ENCODE measurements at places on chromosomes 11 and 22.

- DNase-seq = no peak
Observed at GRCh38 chr11:114060392-114061047, 1.0 kb downstream of the ZBTB16 start.

GRCh38 chr11:66119348-66120133 is 49.5 kb downstream of the PACS1 start:
- no peak for DNase-seq

DNA sequence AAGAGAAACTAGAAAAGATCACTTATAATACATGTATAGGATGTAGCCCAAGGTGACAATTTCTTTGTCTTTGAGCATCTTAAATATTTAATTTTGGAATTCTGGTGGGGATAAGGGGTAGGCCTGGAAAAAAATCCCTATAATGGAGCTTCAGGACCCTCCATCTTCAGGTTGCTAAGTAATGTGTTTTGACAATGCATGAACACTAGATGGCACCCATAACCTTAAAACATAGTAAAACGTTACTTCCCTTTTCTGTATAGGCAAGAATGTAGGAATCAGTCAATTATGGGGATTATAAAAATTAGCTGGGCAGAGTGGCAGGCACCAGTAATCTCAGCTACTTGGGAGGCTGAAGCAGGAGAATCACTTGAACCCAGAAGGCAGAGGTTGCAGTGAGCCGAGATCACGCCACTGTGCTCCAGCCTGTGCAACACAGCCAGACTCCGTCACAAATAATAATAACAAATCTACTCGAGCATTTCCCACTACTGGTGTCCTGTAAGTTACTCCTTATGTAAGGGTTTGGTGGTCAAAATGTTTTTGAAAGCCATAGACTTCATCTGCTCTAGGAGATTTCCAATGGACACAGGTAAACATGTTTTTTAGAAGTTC is 541.9 kb upstream of the CCDC90B start:
- no peak for DNase-seq

GRCh38 chr11:120235024-120235628 is 4.8 kb upstream of the POU2F3 start:
- no peak for DNase-seq

GRCh38 chr22:29394931-29395581 is 6.7 kb upstream of the AP1B1 start:
- peak; percentile 64 for DNase-seq

- DNase-seq = no peak
Observed at GRCh38 chr11:70201882-70202861, 924 bp upstream of the FADD start.

- DNase-seq = no peak
Observed at GRCh38 chr11:103413266-103413888, 304.2 kb downstream of the DYNC2H1 start.

DNA sequence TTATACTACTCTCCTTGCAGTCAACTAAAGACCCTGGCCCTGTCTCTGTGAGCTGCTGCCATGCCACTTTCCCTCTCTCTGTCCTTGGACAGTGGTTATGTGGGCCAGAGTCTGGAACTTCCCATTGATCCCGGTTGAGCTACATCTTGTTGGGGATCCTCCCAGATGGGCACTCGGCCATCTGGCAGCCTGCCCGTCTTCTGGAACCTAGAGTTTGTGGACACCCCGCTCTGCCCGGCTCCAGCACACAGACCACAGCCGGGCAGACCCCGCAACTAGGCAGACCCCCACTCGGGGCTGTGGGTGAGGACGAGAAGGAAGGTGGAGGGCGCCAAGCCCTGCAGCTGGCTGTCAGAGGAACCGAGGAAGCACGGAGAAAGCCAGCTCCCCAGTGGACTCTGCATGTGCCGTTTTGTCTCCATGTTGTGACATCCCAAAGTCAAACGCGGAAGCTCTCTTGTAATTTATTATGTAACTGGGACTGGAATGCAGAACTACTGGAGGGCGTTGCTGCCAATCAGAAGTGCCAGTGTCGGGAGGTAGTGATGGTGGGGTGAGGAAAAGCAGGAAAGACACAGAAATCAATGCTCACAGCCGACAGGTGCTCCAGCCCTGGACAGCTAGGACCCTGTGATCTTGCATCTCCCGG is 207.7 kb downstream of the CEP164 start:
- no peak for DNase-seq

- DNase-seq = no peak
Observed at GRCh38 chr11:117172724-117173421, 5.7 kb upstream of the SIDT2 start.

- DNase-seq = no peak
Observed at GRCh38 chr11:60343094-60343704, 16.1 kb downstream of the MS4A6E start.

DNA sequence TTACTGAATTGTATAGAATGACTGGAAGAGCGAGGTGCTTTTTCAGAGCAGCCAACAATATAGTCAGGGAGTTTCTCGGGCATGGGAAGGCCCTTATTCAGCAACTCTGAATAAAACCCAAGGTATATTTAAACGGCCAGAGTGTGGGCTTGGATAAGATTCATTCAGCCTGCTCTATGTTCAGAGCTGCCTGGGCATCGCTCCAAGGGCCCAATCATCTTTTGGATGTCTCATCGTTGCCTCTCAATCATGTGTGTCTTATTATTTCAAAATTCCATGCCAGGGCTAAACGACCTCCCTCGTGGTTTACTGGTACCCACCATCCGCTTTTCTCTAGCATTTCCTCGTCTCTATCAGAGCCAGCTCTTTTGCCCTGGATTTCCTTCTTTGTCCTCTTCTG is 19.5 kb upstream of the NTM start:
- no peak for DNase-seq

DNA sequence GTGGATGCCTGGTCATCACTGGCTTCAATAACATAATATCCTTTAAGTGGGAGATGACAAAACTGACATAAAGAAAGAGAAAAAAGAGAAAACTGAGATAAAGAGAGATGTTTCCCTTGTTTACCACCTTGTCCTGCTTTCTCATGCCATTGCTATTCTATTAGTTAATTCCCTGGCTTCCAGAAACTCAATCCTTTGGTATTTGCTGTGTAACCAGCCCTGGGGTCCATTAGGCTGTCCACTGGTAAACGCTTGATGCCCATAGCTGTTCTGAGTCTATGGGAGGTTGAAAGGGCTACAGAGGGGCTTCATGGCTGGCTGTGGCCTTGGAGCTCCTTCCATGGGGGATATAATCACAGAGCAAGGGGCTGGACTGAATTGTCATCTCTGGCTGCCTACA is 243.4 kb upstream of the PLET1 start:
- no peak for DNase-seq

GRCh38 chr11:17991783-17992433 is 20.9 kb downstream of the SERGEF start:
- no peak for DNase-seq

DNA sequence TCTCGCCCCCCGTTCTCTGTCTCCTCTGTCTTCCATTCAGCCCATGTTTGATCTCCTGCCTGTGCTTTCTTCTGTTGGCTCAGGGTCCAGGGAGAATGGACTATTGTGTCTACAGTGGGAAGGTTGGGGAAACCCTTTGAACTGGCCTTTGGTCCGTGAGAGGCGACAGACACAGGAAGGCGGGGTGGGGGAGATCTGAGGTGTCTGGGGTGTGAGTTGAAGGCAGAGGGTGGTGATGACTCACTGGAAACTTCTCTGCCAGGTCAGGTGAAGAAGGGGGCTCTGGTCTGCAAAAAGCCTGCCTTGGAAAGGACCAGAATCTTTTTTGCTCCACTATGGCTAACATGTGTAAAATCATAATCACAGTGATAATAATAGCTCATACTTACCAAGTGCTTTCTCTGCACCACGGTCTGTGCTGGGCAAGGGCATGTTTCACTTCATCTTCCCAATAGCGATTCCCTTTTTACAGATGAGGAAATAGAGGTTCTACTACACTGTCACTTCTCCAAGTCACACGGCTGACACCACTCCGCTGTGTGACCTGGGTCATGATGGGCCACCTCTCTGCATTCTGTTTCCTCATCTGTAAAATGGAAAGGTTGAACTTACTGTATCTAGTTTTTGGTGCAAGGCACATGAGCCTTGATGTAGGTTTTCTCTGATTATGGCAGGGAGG is 99.8 kb upstream of the ALX4 start:
- no peak for DNase-seq

GRCh38 chr11:9461760-9462134 is 935 bp downstream of the ZNF143 start:
- no peak for DNase-seq

DNA sequence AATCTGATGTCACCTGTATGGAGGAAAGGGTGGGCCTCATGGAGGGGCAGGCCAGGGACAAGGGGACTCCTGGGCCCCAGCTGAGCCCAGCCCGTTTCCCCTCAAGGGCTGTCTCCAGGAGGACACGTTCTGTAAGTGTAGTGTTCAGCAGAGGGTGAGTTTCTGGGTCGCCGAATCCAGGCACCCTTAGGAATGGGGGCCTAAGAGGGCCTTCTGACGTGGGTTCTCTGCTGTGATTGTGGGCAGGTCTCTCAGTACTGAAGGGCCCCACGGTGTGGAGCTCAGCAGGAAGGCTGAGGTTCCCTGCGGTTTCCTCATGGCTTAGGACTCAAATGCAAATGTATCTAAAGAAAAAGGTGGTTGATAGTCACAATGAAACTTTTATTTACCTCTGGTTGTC is 6.5 kb downstream of the PTDSS2 start:
- DNase-seq = no peak

DNA sequence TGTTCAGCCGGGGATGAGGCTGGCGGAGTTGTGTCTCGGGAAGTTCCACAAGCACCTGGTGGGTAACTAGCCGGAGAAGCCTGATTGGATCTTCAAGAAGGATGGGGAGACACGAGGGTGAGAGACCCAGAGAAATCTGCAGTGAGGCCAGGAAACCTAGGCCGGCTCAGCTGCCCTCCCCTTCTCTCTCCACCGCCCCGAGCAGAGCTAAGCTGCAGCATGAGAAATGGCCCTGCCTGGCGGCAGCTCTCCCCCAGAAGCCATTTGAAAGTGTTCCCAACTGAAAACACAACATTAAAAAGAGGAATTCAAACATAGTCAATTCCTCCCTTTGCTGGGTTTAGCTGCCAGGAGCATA is 77.8 kb upstream of the SHISAL1 start:
- DNase-seq = no peak

DNA sequence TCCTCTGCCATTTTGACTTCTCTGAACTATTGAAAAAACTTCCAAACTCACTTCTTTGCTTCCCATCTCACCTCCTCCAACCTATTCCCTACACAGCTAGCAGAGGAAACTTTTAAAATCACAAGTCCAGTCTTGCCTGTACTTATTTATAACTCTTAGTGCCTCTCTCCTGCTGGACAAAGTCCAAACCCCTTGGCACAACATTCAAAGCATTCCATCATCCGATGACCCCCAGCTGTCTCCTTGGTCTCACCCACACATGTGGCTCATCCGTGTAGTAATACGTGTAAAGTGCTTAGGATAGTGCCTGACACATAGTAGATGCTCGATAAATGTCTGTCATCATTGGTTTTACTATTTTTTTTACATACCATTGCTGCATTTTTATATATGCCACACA is 101.4 kb downstream of the PARVA start:
- DNase-seq = no peak

GRCh38 chr22:37145180-37146050 is 4.3 kb downstream of the IL2RB start:
- no peak for DNase-seq

DNA sequence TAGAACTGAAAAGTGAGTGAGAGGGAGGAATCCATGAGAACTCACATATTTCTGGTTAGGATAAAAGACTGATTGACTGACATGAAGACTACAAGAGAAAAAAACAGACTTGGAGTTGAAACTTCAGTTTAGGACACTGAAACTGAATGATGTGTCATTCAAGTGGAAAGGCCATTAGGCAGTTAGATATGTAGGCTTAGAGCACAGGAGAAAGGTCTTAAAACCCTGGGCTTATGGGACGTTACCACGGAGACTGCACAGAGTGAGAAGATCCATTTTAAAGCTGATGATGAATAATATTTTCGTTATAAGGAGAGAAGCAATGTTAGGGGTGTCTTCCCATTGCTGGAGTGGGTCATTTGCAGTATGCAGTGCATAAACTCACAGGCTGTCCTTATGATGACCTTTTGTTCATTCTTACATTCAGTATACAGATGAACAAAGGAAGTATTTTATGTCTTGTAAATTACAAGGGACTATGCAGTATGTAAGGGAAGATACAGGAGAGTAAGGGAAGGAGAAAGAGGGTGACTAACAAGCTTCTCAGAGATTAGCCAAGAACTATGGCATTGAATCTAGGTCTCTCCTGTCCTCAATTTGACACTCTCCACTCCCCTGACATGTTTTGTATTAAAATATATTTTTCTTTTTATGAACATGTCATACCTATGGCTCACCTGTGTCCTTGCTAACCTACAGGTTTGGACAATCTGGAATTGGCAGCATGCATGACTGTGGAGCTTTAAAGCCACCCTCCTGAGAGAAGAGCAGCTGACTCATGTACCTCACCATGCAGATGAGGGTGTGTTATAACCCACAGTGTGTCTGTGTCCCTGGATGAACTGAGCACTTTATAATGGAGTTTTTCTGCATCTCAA is 63.7 kb downstream of the MAML2 start:
- DNase-seq = no peak

DNA sequence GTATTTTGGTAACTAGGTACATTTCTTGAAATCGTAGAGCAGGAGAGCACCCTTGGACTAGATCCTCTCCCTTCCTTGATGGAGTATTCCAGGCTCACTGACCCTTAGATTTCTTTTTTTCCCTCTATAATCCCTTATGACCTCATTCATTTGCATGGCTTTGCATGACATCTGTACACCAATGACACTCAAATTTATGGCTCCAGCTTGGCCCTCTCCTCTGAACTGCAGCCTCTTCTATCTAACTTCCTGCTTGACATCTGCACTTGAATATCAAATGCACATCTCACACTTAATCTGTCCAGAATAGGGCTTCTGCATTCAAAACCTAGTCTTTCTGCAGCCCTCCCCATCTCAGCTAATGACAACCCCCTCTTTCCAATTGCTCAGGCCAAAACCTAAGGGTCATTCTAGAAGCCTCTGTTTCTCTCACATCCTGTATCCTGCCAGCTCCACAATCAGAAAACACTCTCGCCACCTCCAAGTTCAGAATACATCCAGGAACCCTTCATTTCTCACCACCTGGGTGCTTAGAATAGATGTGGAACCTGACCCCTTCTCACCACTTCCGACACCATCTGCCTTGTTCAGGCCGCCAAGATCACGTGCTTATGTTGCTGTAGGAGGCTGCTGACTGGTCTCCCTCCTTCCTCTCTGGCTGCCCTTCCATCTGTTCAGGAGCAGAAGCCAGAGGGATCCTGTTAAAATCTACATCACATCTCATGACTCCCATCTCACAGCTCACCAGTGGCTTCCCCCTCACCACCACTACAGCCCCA is 138.9 kb upstream of the MTNR1B start:
- DNase-seq = no peak

Measured in NCI-H1436 treated with DMSO at 0.1 percent for 48 hours (cell line).